ENCODE measurements at places on chromosomes 7 and 10.

DNA sequence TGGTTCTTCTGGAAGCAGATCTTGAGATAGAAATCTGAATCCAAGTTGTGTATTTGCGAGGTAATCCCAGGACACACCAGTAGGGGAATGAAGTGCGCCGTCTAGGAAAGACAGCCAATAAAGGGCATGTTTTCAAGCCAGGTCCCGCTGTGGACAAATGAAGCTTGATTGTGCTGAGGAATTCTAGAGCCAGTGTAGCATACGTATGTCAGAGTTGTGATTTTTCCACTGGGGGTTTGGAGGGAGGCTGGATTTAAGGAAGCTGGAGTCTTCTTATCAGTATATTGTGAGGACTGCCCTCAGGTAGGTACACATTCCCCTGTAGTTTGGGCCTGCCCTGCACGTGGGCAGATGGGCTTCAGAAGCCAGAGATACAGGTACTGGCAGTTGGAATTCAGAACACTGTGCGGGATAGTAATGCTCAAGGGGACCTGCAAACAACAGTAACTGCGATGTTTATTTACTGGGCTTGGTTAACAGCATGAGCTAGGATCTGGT, 50.9 kb downstream of the GALNT11 start:
- DNase-seq: peak; percentile 4

DNA sequence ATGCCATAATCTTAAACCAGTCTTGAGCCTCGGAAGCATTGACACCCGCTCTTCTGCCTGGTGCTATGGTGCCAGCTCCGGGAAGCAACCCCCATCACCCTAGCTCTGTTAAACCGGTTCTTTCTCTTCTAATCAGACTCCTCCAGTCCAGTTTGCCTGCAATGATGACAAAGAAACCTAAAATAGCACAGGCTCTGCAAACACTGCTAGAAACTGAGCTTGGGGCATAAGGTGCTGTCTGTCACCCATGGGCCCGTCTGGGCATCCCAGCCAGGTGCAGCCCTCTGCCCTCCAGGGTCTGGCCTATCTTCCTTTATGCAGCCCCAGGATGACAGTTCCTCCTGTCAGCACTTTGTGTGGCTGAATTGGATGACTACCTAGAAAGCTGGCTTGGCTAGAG, 14.2 kb upstream of the CAMK2G start:
- no peak for DNase-seq

GRCh38 chr10:31697271-31698180, 231.1 kb downstream of the ARHGAP12 start:
- no peak for DNase-seq

GRCh38 chr10:62653254-62653653, 151.3 kb upstream of the ADO start:
- DNase-seq: no peak

GRCh38 chr7:143973870-143974416, 19.3 kb downstream of the OR2F1 start:
- no peak for DNase-seq

GRCh38 chr7:124376111-124376510, 343.2 kb upstream of the TMEM229A start:
- DNase-seq: no peak

DNA sequence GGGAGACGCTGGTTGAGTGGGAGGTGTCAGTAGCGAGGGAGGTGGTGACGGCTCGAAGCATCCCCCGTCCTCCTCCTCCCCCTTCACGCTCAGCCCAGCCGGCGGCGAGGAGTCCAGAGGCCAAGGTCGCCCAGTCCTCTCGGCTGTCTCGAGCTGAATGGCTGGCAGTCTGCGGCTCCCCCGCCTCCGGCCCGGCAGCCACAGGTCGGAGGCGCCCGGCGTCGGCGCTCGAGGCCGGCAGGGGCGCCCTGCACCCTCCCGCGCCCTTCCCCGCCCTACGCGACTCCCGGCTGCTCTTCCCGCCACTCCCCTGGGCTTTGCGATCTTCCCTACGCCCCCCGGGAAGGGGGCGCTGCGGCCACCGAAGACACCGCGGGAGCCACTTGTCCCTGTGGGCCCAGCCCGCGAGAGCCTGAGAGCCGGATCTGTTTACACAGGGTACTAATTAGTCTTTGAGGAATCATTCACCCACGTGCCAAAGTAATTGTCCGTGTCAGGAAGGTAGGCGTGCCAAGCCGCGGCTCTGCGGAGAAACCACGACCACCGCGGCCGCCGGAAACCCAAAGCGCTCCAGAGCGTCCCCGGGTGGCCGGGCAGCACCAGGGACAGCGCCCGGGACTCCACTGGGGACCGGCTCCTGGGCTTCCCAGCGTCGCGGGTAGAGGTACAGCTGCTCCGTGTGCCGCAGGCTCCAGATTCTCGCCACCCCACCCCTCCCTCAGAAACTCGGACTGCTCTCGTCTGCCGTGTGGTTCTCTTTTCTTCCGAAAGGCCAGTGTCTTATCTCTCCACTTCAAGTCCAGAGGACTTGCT, at the start of gene NXPH1:
Gene NXPH1, plus strand, starts transcription at position 133 of the 813 bp plus-strand sequence.
- no peak for DNase-seq

GRCh38 chr7:95478272-95479037, 7.3 kb upstream of the ASB4 start:
- no peak for DNase-seq

- DNase-seq: no peak
These were observed 38.8 kb downstream of the PRPS1L1 start for GRCh38 chr7:17988858-17989257.

GRCh38 chr10:90363799-90364483, 493.9 kb downstream of the HTR7 start:
- no peak for DNase-seq

GRCh38 chr10:130497056-130498010, 361.1 kb downstream of the GLRX3 start:
- no peak for DNase-seq

DNA sequence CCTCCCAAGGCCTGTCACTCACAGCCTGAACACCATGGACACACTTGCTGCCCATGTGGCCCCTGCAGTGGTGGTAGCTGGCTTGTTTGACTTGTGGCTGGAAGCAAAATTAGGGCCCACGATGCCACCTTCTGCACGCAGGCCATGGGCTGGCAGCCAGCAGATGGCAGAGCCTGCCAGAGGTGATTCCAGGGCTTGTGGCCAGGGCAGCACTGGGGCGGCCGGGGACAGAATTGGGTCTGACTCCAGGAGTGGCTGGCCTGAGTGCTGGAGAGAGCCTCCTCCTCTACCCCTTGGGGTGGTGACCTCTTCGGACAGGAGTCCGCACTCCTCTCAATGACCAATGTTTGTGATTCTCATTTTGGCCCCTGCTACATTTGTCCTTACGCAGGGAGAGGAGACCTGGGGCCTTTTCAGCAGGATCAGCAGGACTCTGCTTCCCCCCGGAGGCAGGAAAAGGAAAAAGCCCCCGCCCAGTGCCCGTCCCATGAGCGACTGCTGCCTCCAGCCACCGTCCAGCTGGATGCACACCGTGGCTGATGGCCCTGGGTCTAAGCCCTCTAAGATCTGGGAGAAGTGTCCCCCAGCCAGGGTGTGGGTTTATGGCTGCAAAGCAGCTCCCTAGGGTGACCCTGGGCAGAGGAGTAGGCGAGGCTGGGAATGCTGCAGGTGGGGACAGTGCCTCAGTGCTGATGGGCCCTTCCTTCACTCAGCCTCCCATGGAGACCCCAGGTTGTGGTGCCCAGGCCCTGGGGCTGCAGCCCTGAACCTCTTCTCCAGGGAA, 26.5 kb downstream of the DNAJB12 start:
- no peak for DNase-seq

DNA sequence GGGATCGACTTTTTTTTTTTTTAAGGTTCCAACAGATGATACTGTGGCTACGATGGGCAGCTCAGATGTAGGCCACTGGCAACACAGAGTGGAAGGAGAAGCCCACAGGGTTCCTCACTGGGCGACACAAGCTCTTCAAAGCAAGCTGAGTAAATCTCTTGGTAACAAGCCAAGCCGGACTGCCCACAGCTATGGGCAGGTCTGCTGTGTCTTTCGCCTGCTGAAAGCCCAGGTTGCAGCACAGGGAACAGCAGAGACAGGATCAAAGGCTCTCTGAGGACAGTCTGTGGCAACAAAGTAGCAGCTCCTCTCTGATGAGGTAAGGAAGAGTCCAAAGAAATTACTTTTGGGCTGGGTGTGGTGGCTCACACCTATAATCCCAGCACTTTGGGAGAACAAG, 83.6 kb downstream of the KCNMA1 start:
- no peak for DNase-seq

- no peak for DNase-seq
These were observed 78.4 kb downstream of the AKR1D1 start for GRCh38 chr7:138154661-138155060.

GRCh38 chr10:3775696-3776551, 9.1 kb downstream of the KLF6 start:
- DNase-seq: no peak

- DNase-seq: no peak
These were observed 98.1 kb downstream of the PTPN20 start for GRCh38 chr10:47009215-47009838.

GRCh38 chr10:116044801-116045248, 228.2 kb downstream of the GFRA1 start:
- no peak for DNase-seq

GRCh38 chr7:79281426-79281825, 172.0 kb downstream of the MAGI2 start:
- DNase-seq: no peak

- no peak for DNase-seq
These were observed 1.3 kb downstream of the CNNM1 start for GRCh38 chr10:99330347-99330924.

GRCh38 chr7:41699516-41699915, 3.4 kb downstream of the INHBA start:
- no peak for DNase-seq

DNA sequence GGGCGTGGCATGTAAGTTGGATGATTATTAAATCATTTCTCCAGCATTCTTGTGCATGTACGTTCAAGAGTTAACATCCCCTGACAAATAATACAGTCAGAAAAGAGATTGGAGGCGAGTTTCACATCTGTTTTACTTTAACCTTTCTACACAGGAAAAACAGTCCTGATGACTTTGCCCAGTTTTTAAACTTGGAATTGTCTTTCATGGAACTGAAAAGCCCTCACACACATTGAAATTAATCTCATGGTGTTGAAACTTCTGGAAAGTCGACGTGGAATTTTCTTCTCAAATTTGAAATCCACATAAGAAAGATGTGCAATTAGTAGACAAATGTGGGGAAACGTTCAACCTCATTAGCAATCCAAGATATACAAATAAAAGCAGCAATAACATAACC, 31.2 kb upstream of the ZNF438 start:
- DNase-seq: no peak

DNA sequence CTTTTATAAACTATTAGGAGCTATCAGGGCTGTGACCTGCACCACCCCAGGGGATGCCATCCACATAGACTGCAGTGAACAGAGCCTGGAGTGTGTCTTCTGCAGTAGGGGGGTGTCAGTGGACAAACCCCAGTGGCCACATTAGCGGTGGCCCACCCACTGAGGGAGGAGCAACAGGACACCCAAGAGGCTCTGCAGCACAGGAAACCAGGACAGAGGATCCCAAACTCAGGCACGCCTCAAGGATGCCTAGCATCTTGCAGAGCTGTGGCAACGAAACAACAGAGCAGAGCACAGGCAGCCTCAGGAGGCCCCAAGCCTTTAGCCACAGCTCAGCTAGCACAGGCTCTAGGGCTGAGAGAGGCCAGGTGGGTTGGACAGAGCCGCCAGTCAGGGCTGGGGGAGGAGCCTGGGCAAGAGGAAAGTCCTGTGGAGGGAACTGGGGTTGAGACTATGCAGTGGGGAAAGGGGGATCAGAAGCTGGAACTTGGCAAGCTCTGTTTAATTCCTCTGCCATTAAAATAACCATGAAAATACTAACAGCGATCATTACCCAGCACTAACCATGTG, 53.8 kb downstream of the GRID1 start:
- DNase-seq: no peak

DNA sequence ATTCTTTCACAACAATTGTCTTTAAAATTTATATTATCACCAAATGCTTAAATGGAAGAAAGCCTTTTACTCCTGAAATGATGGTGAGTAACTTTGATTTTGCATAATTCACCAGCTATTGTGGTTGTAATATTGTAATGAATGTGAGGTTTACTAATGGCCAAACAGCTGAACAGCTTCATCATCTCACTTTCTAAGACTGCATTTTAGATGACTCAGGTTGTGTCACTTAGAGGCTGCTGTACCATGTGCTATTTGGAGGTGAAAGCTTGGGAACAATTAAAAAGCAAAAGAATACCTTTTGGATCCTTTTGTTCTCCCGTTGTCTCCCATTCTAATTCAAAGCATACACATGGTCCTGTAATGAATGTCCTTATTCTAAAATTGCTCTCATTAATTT, 604.0 kb upstream of the PFKP start:
- no peak for DNase-seq

- DNase-seq: no peak
These were observed 62.1 kb downstream of the NPY start for GRCh38 chr7:24346129-24346528.

- no peak for DNase-seq
These were observed at the start of gene TRIM24 for GRCh38 chr7:138460176-138460648. TRIM24 (plus strand) TSS chr7:138460259; CDS start chr7:138460549, 290 bp downstream.

DNA sequence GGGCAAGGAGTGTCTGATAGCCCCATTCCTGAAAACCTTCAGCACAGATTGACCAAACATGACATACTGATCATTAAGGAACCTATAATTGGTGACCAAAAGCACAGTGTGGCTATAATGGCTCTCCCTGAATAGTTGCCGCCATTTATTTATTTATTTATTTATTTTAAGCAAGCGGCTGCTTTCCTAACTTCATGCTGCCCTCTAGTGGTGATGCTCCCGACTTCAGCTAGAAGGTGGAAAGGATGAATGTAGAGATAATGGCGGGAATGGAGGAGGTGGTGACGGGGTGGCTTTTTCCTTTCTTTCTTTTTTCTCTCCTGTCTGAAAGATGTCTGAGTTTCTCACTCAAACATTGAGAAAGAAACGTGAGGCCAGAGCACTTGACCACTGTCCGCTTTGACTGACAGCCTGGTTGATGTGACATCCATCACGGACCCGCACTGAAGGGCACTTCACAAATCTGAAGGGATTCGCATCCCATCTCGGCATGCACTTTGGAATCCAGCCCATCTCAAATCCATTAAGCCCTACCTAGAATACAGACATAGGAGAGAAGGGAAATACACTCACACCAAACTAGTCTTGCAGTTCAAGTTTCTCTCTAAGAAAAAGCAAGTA, 1090.1 kb downstream of the KCNMA1 start:
- peak; percentile 50 for DNase-seq

DNA sequence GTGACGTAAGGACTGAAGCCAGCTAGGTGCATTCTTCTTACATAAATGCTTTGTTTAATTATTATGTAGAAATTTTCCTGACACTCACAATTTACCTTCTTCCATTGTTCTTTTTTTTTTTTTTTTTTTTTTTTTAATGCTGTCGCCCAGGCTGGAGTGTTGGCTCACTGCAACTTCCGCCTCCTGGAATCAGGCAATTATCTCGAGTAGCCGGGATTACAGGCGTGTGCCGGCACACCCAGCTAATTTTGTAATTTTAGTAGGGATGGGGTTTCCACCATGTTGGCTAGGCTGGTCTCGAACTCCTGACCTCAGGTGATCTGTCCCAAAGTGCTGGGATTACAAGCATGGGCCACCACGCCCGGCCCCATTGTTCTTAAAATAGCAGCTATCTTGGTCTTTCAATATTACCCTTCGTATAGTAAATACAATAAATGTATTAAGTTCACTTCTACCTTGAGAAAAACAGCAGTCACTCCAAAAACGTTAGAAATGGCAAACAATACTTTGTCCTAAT, 32.1 kb downstream of the BZW2 start:
- DNase-seq: no peak

- no peak for DNase-seq
These were observed 173.5 kb downstream of the SEMA3E start for GRCh38 chr7:83475420-83475819.

- no peak for DNase-seq
These were observed 356.4 kb upstream of the FOXK1 start for GRCh38 chr7:4325732-4326131.
